ENCODE measurements at places on chromosomes 3 and 15.

GRCh38 chr15:38325648-38325990 lies 73.0 kb downstream of the SPRED1 start:
- DNase-seq, result no peak

- DNase-seq, result no peak
Measured at GRCh38 chr15:49035825-49036224, 10.4 kb downstream of the SECISBP2L start.

- DNase-seq, result no peak
Measured at GRCh38 chr3:106570426-106570825, 701.6 kb upstream of the CBLB start.

DNA sequence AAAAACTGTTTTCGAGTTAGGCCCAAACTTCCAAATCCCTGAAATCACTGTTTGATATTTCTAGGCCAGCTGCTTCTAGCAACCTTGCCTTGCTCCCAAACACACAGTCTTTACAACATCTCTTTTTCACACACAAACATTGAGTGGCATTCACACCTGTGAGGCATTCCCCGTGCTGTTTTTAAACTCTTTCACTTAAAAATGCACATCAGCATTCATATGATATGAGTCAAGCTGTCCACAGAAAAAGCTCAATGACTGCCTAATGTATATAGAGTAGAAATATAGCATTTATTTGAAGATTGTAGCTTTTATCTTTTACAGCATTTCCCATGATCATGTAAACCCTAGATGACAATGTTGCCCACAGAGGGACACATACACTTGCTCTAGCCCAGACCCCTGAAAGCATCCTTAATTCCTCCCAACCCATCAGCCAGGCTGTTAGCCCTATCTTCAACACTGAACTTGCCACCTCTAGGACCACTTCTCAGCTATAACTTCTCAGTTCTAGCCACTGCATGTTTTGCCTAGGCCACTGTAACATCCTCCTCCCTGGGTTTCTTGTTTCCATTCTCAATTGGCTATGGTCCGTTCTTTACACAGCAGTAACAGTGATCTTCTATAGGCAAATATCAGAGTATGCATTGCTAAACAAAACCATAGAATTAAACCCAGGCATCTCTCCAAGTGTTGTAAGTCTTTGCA lies 782.6 kb downstream of the DIPK2A start:
- DNase-seq, result no peak

DNA sequence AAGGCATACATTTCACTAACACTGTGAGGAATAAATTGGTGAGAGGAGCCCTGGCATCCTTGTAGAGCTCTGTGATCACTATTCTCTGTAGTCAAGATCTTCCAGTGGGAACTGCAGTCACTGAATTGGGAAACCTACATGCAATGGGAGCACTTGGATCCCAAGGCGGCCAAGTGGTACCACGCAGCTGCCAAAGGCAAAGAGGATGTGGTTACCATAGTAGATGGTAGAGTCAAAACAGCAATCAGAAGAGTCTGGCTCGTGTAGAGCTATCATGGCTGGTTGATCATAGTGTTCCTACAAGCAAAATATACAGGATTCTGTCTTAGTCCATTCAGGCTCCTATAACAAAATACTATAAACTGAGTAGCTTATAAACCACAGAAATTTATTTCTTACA lies 849.7 kb downstream of the ROBO2 start:
- no peak for DNase-seq

DNA sequence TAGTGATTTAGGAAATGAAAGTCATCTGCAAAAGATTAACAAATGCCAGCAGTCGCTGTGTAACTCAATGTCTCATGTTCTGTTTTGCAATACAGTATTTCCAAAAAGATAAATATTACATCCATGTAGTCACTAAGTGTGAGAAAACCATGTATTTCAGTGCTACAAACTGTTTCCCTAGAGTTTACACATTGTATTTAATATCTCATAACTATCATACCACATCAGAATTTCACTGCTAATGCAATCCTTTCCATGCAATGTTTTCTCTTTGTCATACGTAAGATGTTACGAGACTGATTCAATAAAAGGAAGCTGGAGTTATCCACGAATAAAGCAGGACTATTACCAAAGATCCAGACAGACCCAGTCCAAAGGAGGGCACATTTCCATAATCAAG lies 269.4 kb downstream of the GBE1 start:
- no peak for DNase-seq

DNA sequence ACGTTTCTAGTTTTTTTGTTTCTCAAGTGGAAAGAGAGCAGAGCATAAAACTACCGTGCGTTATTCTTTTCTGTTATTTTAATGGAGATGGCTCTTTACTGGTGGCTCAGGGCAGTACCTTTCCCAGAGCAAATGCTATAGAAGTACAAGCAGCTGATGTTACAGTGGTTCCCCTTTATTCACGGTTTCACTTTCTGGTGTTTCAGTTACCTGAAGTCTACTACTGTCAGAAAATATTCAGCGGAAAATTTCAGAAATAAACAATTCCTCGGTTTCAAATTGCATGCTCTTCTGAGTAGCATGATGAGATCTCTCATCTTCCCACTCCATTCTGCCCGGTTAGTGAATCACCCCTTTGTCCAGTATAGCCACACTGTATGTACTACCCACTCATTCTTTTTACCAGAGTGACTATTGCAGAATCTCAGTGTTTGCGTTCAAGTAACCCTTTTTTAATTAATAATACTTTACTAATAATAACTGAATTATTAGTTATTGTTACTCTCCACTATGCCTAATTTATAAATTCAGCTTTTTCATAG lies 597.5 kb upstream of the ROBO2 start:
- DNase-seq, result no peak

GRCh38 chr15:72217216-72217615 lies 13.8 kb downstream of the PKM start:
- DNase-seq, result no peak

DNA sequence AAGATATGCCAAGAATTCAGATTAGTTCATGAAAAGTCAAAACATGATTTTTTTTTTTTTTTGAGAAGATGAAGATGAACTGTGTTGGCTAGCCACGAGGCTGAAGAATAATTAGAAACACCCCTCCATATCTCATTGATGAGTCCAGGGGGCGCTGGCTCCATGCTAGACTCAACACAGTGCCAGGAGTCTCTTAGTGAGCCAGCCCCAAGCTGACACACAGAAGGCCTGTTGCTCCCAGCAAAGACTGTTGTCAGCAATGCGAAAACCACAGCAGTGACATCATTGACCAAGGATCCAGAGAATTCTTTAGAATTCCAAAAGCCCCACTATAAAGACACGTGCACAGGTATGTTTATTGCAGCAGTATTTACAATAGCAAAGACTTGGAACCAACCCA lies 185.2 kb downstream of the ANXA2 start:
- DNase-seq, result no peak

DNA sequence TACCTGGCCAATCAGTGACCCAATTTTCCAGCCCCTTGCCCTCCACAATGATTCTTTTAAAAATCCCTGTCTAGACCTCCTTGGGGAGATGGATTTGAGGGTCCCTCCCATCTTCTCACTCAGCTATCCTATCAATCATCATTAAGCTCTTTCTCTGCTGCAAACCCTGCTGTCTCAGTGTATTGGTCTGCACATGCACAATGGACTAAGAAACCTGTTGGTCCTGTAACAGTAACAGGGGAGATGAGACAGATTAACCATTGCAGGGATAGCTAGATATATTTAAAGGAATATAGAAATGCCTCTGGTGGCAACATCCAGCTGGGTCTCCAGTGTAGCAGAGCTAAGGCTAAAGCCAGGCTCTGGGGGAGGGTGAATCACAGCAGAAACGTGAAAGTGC lies 74.6 kb upstream of the CHRNA7 start:
- DNase-seq, result no peak

DNA sequence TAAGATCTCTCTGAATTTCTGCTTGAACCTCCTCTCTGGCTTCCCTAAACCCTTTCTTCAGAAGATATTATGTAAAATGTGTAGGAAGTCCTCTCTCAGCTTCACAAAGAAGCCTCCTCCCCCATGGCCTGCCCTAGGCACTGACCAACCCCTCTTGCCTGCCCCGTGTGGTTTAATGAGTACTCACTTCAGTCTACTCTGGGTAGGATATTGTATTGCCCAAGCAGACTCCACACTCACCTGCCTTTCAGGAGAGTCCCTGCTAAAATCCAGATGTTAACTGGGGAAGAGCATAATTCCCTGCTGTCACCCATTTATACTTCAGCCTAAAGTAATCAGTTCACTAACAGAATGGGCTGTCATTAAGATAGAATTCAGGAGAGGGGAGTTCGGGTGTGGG lies 2.6 kb upstream of the AGBL1 start:
- DNase-seq, result no peak

GRCh38 chr3:87975716-87976115 lies 83.1 kb downstream of the CGGBP1 start:
- DNase-seq, result no peak

DNA sequence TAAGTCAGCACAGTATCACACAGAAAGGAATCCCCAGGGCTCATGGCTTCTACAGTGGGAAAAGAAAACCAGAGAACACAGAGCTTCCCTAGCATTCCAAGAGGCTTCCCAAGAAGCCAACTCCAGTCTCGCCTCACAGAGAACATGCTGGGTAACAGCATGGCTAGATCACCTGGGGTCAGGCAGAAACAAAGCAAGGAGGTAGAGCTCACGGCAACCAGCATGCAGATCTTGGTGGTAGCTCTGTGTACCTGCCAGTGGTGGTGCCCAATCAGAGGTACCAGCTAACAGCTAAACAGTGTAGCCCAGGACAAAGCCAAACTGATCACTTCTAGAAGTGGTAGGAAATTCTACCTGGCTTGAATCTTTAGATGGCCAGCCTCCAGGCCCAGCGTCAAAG lies 31.3 kb downstream of the POLQ start:
- no peak for DNase-seq

- no peak for DNase-seq
Measured at GRCh38 chr3:62378921-62379320, 5.6 kb upstream of the FEZF2 start.

GRCh38 chr3:132034097-132034485 lies 723 bp downstream of the CPNE4 start:
- DNase-seq, result no peak

GRCh38 chr3:155553780-155554179 lies 191.1 kb downstream of the PLCH1 start:
- peak; percentile 91 for DNase-seq

DNA sequence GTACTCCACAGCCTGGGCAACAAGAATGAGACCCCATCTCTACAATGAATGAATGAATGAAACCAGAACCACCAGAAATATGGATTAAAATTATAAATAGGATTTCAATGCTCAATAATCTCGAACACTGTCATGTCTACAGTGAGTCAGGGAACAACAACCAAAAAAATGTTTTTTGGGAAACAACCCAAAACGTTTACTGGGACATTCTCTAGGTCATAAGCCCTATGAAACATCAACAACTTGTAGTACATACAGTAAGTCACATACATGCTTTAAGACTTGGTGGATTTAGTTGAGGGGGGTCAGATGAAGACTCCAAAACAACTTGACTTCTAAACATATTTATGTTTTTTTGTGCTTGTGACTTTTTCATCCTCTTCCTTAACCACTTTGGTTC lies 511.2 kb downstream of the FOXP1 start:
- no peak for DNase-seq

DNA sequence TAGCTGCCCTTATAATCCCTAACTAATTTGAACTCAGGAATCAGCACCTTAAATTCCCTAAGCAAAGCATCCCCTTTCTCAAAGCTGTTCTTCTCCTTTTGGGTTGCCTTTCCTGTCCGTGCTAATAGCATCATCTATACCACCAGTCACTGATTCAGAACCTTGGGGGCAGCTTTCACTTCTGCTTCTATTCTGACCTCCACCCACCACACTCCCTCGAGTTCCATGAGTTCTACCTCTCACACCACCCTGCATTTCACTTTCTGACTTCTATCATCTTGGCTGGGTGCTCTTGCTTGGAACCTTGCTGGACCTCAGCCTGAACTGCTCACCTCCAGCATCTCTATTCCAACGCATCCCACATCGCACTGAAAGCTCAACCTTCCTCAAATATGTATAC lies 55.4 kb upstream of the KCNMB2 start:
- DNase-seq, result no peak

DNA sequence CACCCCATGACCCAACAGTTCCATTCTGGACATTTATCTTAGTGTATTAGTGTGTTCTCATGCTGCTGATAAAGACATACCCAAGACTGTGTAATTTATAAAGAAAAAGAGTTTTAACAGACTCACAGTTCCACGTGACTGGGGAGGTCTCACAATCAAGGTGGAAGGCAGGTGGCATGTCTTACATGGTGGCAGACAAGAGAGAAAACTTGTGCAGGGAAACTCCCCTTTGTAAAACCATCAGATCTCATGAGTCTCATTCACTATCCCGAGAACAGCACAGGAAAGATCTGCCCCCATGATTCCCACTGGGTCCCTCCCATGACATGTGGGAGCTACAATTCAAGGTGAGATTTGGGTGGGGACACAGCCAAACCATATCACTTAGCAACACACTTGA lies 21.6 kb upstream of the GPD1L start:
- no peak for DNase-seq

- DNase-seq, result no peak
Measured at GRCh38 chr3:7667774-7668173, 806.9 kb downstream of the GRM7 start.

DNA sequence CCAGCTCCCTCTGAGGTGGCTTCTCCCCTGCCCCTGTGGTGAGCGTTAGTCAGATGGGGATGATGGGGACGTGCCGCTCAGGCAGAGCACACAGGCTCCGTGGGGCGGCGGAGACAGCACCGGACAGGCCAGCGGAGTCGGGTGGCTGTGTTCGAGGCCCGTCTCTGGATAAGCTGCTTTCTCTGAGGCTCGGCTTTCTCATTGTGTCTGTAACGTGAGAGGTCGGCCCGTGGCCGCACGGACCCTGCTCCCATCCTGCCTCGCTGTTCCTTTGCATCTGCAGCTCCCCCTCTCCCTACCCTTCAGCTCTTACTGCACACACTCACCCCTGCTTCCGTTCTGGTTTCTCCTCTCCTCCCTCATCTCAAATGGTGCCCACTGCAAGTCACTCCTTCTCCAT lies 62.5 kb downstream of the FAM43A start:
- no peak for DNase-seq

- DNase-seq, result no peak
Measured at GRCh38 chr15:47678040-47678439, 39.3 kb upstream of the SEMA6D start.

DNA sequence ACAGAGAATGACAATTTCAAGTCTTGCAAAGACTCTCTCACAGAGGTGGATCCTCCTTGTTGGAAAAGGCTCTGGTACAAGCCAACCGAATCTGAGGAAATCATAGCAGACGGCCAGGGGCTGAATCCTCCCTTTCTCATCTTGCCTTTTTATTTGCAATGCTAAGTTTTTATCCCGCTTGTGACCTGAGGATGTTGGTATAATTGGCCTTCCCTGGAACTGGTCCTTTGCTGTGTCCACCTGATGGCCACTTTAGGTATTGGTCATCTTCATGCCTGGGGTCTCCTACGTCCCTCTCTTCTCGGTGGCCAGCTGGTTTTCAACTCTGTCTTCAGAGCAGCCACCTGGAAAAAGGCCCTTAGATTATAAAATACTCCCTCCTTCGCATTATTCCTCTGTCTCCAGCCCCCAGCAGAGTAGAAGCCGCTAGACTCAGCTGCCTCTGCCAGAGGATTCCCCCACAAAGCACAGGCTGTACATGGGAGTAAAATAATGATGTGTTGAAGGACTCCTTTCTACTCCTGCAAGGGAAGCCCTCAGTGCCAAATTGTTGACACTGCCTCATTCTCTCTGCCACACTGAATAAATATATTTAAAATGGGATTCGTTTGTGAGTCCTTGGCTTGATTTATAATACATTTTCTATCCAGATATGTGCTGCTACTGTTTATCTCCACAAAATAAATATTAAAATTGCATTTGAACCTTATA lies 208.9 kb upstream of the CFAP20DC start:
- DNase-seq, result no peak

Data from GF-D8 (cell line).